Brain microvascular endothelial cell (primary cell): ENCODE measurements at places on chromosomes 1 and 21.

DNA sequence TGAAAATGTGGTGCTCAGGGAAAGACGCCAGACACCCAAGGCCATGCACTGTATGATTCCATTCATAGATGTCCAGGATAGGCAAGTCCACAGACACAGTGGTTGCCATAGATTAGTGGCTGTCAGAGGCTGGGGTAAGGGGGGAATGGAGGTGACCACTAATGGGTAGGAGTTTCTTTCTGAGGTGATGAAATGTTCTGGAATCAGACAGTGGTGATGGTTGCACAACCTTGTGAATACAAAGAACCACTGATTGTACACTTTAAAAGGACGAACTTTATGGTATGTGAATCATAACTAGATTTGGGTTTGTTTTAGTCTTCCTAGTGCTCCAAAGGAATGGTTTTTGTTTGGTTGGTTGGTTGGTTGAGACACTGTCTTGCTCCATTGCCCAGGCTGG lies 51.7 kb downstream of the PRAMEF20 start:
- DNase-seq: no peak

GRCh38 chr1:71357708-71358107 lies 276.9 kb upstream of the ZRANB2 start:
- DNase-seq: no peak

- DNase-seq: no peak
These were observed 36.5 kb downstream of the MACO1 start for GRCh38 chr1:25467193-25467592.

DNA sequence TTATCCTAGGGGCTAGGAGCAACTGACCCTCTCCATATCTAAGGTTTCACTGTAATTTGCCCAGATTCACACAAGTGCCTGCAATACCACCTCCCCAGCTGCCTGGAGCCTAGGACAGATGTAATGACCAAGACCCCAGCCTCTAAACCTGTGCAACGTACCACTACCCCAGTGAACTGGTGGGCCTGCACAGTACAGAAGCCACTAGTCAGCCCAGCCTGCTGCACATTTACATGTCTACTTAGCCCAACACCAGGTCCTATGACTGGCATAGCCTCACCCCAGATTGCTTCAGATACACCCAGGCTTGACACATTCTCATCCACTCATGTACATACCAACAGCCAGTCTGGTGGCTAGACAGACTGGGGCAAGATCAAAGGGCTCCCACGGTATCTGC lies 1336.6 kb downstream of the BRINP3 start:
- DNase-seq: no peak

- DNase-seq: no peak
These were observed 28.7 kb downstream of the KCNA3 start for GRCh38 chr1:110645821-110646735.

- peak; percentile 27 for DNase-seq
These were observed 19.0 kb downstream of the KDM4A start for GRCh38 chr1:43668956-43669355.

- DNase-seq: no peak
These were observed 4.6 kb downstream of the POFUT2 start for GRCh38 chr21:45283035-45283610.

DNA sequence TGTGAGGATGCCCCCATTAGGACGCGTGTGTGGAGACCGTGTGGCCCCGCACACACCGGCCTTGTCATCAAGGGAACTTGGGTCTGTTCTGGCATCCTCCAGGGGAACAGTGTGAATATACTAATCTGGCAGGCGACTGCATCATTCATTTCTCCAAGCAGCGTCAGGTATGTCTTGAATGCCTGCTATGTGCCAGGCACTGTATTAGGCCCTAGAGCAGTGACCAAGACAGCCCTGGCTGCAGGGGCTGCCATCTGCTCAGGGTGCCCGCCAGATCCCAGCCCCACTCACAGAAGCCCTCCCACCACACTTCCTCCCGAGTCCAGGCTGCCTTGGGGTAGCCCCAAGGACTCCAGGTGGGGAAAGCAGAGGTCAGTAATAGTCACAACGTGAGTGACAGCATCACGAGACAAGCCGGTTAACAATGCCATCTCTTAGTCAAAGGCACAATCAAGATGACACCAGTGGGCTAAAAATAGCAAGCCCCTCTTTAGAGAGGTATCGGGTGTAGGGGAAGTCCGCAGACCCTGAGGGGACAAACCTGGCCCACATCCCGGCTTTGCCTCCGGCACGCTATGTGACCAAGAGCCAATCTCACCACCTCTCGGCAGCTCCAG lies 7.5 kb upstream of the LAPTM5 start:
- no peak for DNase-seq

- DNase-seq: peak; percentile 72
These were observed 14.3 kb upstream of the SKI start for GRCh38 chr1:2213576-2214505.

GRCh38 chr1:53693773-53694717 lies 44.9 kb downstream of the GLIS1 start:
- peak; percentile 43 for DNase-seq
